ENCODE measurements at places on chromosomes 5 and 9. TPM values are rescaled to one million over a fixed set of nuclear protein-coding genes. Genes with fewer than 3 reads are reported as not detected.

DNA sequence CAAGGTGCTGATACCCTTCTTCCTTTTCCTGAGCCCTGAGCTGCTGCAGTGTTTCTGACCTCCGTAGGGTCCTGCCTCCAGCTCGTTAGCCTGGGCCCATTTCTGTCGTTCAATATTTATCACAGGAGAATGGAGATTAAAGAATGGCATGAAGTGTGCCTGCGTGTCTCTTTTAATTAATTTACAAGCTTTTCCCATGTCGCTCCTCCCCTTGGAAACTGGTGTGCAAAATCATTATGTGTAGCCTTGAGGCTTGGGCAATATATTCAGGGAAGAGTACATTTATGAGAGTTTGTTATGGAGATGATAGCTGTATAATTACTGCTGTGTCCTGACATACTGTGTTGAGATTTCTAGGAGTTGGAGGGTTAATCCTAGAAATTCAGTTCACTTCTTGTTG, 99.7 kb downstream of the PCSK5 start:
- no peaks in the 10 kb centered on the region for H3K36me3 ChIP-seq
- no peaks in the 10 kb centered on the region for H3K4me1 ChIP-seq
- no peak for DNase-seq
- no peak overlapping the region for H3K4me3 ChIP-seq
- H3K27me3 ChIP-seq: no peaks in the 10 kb centered on the region
- H3K27ac ChIP-seq: no peak overlapping the region

DNA sequence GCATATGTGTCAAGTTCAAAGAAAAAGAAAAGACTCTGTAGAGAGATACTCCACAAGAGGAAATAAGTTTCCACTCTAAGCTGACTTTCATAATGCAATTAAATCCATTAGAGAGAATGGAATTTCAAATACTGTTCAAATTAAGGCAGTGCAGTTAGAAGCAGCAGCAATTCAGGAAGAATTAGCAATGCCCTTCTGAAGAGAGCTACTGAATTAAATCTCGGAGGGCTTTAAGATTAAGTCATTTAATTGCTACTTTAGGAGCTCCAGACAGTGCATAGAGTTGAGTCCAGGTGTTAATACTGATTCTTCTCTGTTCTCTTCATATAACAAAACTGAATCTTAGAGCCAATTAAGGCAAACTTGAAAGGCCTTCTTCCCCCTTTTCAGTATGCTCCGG, 8.5 kb downstream of the CDH12 start:
- no peak overlapping the region for H3K4me3 ChIP-seq
- no peak for DNase-seq
- no peak overlapping the region for H3K27ac ChIP-seq

- H3K27ac ChIP-seq: peak overlapping the region; percentile 81
- no peaks in the 10 kb centered on the region for H3K36me3 ChIP-seq
- H3K4me3 ChIP-seq: no peak overlapping the region
- no peak for DNase-seq
- H3K27me3 ChIP-seq: no peaks in the 10 kb centered on the region
These were observed 10.3 kb upstream of the ABL1 start for GRCh38 chr9:130824643-130825350.

- DNase-seq: no peak
- no peaks in the 10 kb centered on the region for H3K27me3 ChIP-seq
- H3K4me1 ChIP-seq: no peaks in the 10 kb centered on the region
- H3K4me3 ChIP-seq: no peak overlapping the region
These were observed 18.3 kb upstream of the SLC6A3 start for GRCh38 chr5:1463326-1464095.

TLX3 gene
- total RNA-seq: not detected

GRCh38 chr5:155485386-155485785, 471.8 kb downstream of the KIF4B start:
- no peaks in the 10 kb centered on the region for H3K4me1 ChIP-seq
- H3K27me3 ChIP-seq: no peaks in the 10 kb centered on the region
- no peak for DNase-seq
- H3K4me3 ChIP-seq: no peak overlapping the region
- H3K27ac ChIP-seq: no peak overlapping the region

- peak; percentile 59 for DNase-seq
- no peaks in the 10 kb centered on the region for H3K36me3 ChIP-seq
- H3K27me3 ChIP-seq: no peaks in the 10 kb centered on the region
- H3K4me3 ChIP-seq: no peak overlapping the region
- H3K27ac ChIP-seq: peak overlapping the region; percentile 88
These were observed 141.4 kb downstream of the AOPEP start for GRCh38 chr9:94867842-94868312.

DNA sequence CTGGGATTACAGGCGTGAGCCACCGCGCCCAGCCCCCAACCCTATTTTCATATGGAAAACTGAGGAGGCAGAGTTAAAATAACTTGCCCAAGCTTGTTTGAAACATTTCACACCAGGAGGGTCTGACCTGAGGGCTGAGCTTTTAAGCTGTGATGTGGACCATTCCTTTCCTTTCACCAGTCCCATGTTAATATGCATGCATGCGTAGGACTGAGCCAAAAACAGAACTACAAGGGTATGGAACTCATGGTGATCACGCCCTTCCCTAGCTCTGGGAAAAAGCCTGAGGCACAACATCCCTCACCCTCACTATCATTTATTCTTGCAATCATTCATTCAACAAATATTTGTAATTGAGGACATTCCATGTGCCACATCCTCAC, 87.4 kb upstream of the FAM169A start:
- DNase-seq: no peak
- H3K4me3 ChIP-seq: no peak overlapping the region
- H3K27me3 ChIP-seq: no peaks in the 10 kb centered on the region
- H3K36me3 ChIP-seq: no peaks in the 10 kb centered on the region
- no peak overlapping the region for H3K27ac ChIP-seq

FAT2 gene
- not detected for total RNA-seq
